ENCODE measurements at places on chromosomes 11 and 22.

DNA sequence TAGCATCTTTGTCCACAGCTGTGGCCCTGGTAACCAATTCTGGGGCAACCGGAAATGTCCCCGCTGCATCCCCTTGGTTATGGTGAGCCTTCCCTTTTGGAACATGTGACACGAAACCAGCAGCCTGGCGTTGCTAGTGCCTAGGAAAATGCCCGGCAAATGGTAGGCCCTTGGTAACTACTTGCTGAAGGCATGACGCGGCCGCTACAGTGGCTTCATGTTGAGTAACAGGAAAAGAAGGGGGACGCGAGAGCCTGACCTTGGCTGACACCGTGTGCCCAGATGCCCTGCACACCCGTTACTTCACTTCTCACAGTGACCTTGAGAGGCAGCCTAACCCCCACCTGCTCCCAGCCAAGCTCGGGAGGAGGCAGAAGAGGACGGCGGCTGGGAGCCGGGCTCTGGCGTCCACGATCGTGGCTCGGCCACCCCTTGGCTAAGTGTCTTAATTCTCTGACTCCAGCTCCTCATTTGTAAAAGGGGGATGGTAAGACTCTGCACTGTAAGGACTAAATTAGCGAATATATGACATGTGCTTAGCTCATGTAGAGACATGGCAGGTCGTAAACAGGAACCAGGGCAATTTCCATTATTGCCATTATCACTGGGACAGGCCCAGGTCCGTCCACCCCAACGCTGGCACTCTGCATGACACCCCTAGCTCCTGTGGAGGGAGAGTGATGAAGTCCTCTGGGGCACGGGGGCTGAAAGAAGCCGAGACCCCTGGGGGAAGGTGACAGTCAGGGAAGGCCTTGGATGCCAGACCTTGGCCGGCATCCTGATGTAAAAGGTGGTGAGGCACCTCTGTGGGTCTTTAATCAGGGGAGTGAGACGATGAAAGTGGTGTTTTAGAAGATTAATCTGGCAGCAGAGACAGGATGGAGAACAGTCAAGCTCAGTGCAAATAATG, 18.9 kb downstream of the IFT27 start:
- DNase-seq = no peak

GRCh38 chr11:7581021-7581590, 67.3 kb downstream of the PPFIBP2 start:
- DNase-seq = no peak

DNA sequence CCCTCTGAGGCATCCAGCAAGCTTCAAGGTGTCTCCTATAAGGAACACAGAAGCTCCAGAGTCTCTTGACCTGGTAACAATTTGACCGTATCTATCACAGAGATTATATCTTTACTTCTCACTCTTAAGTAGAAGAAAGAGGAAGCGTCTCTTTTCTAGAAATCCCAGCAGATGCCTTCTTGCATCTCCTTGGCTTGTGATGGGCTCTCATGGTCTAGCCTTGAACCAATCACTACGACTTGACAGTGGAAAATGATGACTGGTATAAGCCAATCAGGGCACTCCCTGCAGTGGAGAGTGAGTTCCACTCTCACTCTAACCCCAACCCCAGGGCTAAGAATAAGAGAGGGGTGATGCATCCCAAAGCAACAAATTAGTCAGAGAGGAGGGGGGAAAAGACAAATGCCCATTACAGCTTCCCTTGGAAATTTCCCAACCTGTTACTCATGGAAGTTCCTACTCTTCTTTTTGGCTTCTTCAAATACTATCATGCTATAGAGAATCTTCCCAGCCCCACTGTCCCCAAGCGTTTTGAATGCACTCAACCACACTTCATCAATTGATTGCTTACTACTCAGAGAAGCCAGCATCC, 293.5 kb downstream of the MN1 start:
- DNase-seq = no peak

- no peak for DNase-seq
Observed at GRCh38 chr11:99638073-99638553, 617.4 kb downstream of the CNTN5 start.

- no peak for DNase-seq
Observed at GRCh38 chr22:19178065-19178656, 375 bp downstream of the SLC25A1 start.

GRCh38 chr11:125942771-125943428, 2.9 kb upstream of the VSIG10L2 start:
- no peak for DNase-seq

- no peak for DNase-seq
Observed at GRCh38 chr11:68411501-68411991, 49.0 kb upstream of the PPP6R3 start.

GRCh38 chr11:93747122-93747521, 5.7 kb downstream of the C11orf54 start:
- no peak for DNase-seq

All from stimulated activated CD4-positive, alpha-beta T cell treated with anti-CD3 and anti-CD28 coated beads, TNF-alpha, amount 100 ng/mL, for 24 hours (primary cell).